ENCODE measurements at places on chromosomes 5 and 9.

DNA sequence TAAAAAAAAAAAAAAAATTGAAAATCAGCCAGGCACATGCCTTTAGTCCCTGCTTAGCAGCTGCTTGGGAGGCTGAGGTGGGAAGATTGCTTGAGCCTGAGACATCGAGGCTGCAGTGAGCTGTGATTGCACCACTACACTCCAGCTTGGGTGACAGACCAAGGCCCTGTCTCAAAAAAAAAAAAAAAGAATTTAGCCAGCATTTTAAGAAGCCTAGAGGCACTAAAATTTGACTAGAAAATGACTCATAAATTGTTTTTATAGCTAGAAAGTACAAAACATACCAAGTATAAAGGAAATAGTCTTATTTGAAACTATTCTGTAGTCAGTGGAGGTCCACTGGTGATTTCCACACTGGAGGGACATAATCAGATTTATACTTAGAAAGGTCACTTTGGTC is 17.5 kb downstream of the LRRC70 start:
- no peak for DNase-seq

DNA sequence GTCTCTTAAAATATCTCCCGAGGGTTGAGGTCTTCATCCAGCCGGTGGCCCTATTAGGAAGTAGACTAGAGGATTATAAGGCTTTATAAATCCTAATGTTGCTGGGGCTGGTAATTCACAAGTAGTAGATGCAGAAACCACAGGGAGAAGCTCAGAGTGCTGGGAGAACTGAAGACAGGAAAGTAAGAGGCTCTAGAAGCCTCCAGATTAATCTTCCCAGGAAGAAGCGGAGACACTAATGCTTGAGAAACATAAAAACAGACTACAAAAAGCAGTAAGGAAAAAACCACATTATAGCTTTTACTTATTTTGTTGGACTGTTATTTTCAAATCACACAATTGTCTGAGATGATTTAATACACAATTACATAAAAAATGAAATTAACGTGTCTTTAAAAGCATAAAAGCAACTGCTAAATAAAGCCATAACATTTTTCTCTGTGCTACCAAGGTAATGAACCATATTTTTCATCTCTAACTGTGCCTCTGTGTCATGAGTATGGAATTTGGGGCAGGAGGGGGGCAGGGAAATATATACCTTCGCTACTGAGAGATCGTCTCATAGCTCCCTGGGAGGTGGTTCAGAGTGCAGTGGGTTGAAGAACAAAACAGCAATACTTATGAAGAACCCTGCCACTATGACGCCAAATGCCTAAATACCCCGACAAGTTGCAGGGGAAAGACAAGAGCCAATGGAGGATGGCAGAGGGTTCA is 806.2 kb upstream of the WWC1 start:
- no peak for DNase-seq

- DNase-seq = no peak
These were observed 175.9 kb downstream of the KIF4B start for GRCh38 chr5:155189476-155189875.

GRCh38 chr5:64164166-64164565 is 1.5 kb upstream of the RNF180 start:
- no peak for DNase-seq

GRCh38 chr5:147336876-147337275 is 102.0 kb downstream of the STK32A start:
- no peak for DNase-seq

- no peak for DNase-seq
These were observed 105.1 kb downstream of the DEPDC1B start for GRCh38 chr5:60594715-60595477.

GRCh38 chr5:57338068-57338867 is 144.3 kb downstream of the ACTBL2 start:
- DNase-seq = no peak

DNA sequence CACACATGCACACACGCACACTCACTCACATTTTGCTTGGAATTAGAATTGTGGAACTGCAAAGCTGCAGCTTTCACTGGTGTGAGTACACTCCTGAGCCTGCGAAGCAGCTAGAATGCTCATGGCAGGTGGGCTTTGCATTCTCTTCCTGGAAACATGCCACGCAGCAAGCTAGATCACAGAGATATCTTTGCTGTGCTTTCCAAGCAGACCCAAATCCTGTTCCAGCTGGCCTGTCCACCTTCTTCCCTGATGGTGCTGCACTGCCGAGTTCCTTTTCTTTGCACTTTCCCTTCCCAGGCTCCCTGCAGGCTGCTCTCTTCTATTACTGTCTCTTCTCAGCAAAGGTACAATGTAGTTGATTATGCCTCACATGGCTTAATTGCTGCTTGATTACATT is 92.7 kb upstream of the CKMT2 start:
- no peak for DNase-seq

- no peak for DNase-seq
These were observed 1583.2 kb upstream of the WWC1 start for GRCh38 chr5:166708291-166708690.

DNA sequence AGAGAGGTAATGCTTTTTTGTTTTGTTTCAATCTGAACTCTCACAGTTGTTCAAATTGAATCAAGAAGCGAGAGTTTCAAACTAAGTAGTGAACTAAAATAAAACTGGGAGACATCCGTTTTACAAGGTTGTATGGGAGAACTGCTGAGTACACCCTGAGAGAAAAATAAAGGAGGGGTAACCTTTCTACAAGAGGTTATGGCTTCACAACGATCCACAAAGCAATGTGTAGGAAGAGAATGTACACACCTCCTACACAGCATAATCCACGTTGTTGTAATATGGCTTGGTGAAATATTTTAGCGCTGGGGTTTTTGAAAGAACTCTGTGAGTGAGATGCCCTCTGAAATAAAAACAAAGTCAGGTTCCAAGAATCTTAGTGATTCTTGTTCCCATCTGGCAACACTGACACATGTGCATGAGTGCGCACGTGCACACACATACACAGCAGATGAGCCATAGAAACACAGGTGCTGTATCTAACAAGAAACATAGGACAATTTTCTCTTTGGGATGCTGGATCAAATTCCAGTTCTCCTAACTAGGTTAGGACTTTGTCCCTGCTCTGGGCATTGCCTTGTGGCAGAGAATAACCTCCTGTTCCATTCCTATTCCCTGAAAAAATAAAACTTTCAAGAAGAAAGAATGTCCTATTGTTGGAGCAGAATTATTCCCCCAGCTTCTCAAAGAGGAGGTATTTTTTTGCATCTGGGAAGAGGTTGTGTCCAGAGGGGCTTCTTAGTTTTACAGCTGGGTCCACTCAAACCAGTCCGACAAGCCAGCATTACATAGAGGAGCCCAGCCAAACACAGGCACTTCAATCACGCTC is 94.5 kb upstream of the EFNA5 start:
- no peak for DNase-seq

DNA sequence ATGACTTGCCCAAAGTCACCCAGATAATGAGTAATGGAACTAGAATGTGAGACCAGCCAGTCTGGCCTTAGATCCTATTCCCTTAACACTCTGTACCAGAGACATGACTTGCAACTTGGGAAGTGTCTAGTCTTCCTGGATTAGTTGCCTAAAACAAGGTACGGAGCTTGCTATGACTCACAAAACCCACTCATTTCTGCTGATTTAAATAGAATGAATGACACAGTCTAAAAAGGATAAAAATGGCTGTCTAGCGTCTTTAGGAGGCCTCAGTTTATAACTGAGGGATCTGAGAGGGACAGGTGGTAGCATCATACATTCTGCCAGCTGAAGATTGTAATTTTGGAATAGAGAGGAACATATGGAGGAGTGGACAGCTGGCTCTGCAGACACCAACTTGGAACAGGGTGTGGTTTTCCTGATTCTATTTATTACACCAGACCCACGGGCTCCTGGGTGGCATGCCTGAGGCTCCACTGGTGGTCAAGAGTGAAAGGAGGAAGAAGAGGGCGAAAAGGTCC is 62.7 kb downstream of the ABLIM3 start:
- no peak for DNase-seq

- DNase-seq = no peak
These were observed 220.6 kb downstream of the MELK start for GRCh38 chr9:36793277-36793676.

GRCh38 chr9:107603281-107603680 is 113.7 kb upstream of the KLF4 start:
- DNase-seq = no peak

DNA sequence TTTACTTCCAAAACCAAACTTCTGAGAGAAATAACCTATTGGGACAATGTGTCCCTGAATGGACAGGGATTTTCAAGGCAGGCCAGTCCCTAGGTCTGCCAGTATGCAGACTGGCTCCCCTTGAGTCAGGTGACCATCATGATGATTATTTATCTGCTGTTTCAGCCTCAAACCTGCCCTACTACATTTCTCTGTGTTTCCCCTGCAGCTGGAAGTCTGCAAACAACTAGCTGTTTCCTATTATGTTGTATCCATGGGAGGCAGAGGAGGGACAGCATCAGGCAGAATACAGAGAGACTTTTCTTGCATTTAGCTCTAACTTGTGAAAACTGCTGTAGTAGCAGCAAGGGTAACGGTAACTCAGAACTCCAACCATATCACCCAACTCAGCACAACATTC is 36.2 kb upstream of the IFNK start:
- DNase-seq = no peak

- DNase-seq = no peak
These were observed 47.6 kb upstream of the RNU6ATAC start for GRCh38 chr9:134211811-134212485.

DNA sequence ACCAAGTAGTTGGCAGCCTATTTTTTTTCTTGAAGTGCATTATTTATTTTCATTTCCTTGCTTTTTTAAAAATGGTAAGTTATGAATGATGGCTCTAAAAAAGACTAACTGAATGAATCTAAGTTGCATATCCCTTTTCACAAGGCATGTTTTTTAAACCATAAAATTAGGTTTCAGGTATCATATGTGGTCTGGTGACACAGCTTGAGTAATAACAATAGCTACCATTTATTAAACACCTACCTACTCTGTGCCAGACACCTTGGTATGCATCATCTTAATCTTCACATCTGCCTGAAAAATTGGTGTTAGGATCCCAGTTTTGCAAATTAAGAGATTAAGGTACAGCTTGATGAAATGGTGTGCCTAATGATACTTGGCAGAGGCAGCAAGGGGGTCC is 4.3 kb upstream of the GABBR2 start:
- DNase-seq = no peak

GRCh38 chr9:114387680-114388356 is at the start of gene AKNA:
AKNA (minus strand) TSS chr9:114387982; CDS start chr9:114381333, 6,649 bp downstream.
- DNase-seq = peak; percentile 94

GRCh38 chr9:38423273-38423972 is 831 bp downstream of the IGFBPL1 start:
- DNase-seq = no peak

DNA sequence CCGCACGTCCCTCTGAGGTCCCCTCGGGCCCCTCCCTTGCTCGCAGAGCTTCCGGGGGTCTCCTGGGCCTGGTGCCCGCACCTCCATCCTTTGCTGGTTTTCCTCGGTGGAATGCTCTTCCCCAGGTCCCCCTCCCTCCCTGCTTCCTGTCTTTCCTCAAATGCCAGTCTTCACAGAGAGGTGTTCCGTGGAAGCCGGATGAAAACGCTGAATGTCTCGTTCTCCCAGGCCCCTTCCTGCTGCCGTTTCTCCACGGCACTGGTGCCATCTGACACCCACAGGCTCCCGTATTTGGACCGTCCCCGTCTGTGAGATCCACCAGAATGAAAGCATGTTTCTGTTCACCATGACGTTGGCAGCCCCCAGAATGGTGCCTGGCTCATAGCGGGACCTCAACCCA is 4.1 kb downstream of the OR2V1 start:
- DNase-seq = no peak

DNA sequence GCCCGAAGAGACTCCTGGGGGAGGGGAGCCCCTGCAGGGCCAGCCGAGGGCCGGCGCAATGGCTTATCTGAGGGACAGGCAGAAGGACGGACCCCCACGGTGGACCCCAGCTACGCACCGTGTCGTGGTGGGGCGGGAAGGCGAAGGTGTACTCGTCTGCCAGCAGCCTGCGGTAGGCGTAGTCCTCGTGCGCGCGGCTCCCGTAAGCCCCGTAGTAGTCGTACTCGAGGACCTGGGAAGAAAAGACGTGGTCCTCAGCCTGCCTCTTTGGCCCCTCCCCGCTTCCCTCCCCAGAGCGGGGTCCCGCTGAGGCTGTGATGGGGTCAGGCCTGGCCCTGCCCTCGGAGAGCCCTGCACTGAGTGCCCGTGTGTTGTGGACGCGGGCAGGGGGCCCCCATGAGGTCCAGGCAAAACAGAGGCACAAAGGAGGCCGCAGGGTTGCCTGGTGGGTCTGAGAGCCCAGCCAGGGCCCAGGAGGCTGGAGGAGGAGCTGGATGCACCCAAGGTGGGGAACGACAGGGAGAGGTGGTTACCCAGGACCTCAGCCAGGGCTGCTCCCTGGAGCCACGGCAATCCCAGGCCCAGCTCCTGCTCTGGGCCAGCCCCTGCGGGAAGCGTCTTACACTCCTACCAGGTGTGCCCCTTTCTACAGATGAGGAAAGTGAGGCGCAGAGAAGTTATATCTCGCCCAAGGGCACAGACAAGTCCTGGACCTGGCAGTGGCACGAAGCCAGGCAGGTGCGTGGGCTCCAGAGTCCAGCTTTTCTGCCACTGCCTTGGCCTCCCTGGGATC is 35.2 kb downstream of the SARDH start:
- no peak for DNase-seq

DNA sequence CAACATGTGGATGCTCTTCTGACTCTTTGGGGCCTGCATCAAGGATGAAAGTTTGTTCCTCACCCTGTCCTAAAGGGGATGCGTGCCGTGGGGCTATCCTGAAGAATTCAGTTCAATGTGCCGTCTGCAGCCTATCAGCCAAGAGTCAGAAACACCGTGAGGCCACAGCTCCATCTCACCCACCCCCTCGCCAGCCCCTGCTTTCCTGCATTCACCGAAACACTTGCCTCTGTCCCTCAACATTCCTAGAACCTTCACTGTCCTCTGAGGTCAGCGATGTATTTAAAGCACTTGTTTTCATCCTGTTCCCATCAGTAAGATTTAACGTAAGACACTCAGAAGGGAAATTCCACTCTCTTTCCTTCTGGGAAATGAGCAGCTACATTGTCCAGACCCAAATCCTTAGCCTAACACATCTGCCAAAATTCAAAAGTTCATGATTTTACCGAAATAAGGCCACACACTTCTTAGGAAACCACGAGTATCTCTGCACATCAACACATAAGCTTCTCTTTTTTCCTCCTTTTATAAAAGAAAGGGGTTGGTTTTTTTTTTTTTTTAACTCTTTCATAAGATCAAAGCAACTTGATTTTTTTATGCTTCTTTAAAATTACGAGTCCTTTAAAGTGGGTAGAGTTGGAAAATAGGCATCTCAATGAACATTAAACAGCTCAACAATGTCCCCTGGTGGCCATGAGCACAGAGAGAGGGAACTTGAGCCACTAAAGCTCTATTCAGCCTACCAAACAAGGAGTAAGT is 100.7 kb downstream of the SUSD1 start:
- peak; percentile 85 for DNase-seq

DNA sequence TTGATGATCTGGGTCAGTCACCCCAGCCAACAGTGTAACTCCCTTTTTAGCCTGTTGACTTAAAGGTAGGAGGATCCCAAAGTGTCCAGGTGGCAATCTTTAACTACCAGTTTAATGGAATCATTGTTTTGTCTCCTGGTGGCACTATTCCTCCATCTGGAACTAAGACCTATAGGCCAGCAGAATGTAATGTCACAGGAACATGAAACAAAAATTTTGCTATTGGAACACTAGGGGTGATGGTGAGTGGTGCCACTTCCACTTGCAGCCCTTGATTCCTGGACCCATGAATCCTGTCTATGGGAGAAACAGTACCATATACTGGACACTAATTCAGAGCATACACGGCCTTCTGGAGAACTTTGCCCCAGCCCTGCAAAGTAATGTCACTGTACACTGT is 219.5 kb upstream of the RASA1 start:
- no peak for DNase-seq

Data from activated CD8-positive, alpha-beta T cell treated with anti-CD3 and anti-CD28 coated beads, Interleukin-2, amount 10 ng/mL, durations not matched to agents 7 days and 5 days (primary cell).